Fibroblast of skin of scalp (primary cell): ENCODE measurements at places on chromosomes 6 and 20.

DNA sequence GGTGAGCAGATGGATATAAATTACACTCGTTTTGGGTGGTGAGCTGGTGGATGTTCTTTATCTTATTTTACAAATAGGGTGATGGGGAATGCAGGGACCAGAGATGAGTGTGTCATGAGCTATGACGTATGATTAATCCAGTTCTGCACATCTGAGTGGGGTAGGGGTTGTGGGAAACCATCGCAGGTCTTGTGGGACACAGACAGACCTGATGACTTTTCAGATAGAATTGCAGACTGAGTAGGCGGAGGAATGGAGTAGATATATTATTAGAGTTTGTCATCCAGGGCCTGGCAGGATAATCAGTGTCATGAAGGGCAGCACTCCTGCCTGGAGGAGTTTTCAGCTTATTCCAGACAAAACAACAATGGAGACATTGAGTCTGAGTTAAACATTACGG lies 12.9 kb upstream of the DSP start:
- DNase-seq = peak; percentile 88

GRCh38 chr6:39490108-39490507 lies 167.6 kb upstream of the KCNK16 start:
- DNase-seq = no peak

DNA sequence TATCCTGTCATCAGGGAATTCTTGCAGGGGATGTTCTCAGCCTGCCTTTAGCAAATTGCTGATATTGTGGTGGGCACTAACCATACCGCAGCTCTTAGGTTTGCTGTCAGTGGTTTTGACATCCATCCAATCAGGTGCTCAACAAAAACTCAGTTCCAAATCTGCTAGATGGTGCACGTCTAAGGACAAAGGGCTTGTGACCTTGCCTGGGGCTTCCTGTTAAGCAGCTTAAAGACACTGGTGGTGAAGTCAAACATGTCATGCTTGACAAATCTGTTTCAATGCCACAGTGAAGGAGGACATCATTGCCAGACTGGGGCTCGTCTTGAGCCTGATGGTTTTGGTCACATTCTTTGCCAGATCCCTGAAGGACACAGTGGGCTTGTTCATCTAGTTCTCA lies 179.8 kb upstream of the NOX3 start:
- no peak for DNase-seq

GRCh38 chr6:87174078-87174579 lies 18.8 kb downstream of the ZNF292 start:
- no peak for DNase-seq

- DNase-seq = peak; percentile 73
Observed at GRCh38 chr6:71733970-71734899, 152.1 kb upstream of the RIMS1 start.

GRCh38 chr6:165967810-165968407 lies 199.7 kb downstream of the TBXT start:
- DNase-seq = no peak

DNA sequence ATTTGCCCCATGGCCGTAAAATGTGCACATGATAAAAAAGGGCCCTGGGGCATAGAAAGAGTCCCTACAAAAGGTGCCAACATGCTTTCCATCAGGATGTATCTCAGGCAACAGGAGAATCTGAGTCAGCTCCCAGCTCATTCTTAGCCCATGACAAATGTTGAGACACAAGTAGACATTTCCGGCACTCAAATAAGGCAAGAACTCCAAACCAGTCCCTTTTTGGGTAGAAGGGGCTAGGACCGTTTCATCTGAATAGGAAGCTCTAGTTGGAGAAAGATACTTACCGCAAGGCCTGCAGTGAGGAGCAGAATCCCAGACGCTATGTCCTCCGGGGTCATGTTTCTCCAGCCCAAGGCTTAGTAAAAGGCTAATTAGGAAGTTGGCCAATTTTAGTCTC lies 261.0 kb upstream of the RIN2 start:
- peak; percentile 81 for DNase-seq

DNA sequence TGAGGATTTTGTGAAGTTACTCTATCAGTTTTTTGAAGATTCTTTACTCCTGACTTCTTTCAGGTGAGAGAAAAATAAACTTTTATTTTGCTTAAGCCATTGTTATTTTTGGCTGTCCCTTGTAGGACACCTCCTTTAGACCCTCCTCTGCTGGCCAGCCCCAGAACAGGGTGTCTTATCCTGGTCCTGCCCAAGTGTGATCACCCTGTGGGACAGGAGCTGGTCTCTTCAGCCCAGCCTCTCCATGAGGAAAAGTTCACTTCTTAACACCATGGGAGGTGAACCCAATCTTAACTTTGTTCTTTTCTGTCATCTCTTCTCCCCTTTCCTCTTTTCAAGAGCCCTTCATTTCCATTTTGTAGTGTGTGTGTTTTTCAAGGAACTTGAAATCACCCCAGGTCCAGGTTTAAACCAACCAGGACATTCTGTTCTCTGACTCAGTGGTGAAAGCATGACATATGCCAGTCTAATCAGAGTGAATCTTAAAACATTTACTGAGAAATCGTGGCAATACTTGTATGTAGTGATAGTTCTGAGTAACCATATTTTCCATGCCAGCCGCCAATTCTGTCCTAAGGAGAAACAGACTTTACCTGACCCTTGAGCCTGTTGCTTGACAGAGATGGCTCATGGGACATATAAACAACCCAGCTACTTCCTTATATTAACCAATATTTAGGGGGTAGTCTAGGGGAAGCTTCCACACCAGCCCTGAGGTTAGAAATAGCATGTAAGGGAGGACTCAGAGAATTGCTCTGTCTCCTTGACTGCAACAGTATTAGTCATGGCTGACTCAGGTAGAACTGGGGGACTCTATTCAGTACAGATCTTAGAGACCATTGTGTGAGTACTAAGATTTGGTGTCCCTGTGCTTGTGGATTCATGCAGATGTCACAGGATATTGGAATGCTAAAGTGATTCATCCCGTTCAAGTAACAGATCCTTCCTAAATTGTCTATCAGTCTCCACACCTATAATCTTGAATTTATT lies 48.8 kb downstream of the FLRT3 start:
- peak; percentile 8 for DNase-seq

GRCh38 chr6:158040051-158040803 lies 58.6 kb downstream of the SYNJ2 start:
- DNase-seq = peak; percentile 96

GRCh38 chr6:16909658-16910360 lies 148.5 kb upstream of the ATXN1 start:
- peak; percentile 82 for DNase-seq

DNA sequence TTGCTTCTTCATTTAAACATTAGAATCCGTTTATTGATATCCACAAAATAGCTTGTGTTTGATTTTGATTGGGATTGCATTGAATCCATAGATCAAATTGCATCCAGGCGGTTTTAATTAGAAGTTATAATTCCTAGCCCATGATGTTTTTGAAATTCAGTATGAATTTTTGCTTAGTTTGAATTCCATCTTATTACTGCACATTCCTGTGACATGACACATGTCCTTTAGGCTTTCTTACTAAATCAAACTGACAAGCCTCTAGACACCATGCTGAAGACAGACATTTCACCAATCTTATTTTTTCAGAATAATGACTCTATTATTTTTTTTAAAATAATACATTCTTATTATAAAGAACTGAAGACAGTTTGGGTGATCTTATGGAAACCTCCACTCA lies 21.4 kb upstream of the PI16 start:
- peak; percentile 90 for DNase-seq

DNA sequence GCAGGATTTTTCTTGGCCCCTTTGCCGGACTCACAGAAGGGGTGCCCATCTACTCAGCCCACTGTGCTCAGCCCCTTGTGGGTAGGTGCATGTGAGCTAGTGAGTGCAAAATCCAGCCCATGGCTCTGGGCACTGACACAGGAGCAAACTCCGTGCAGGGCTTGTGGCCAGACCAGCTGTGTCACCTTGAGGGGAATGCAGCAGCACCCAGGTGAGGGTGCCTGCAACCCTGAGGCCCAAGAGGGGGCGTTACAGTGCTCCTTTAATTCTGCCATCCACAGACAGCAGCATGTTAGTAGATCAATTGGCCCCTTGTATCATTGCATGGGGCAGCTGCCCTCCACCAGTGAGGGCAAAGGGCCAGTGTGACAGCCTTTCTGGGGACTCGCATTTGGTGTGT lies 12.9 kb upstream of the IYD start:
- no peak for DNase-seq

DNA sequence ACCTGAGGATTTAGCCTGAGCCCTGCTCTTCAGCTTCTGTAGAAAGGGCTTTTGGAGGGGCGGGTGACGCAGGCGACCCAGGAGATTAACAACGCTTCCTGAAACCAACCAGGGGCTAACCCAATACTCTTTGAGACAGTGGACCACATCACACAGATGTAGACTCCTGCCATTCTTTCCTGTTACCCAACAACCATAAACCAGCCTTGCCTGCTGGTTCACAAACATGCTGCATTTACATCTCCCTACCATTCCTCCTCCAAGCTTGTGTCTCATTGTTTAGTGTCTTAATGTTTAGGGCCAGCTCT lies 28.3 kb downstream of the PPP1R16B start:
- DNase-seq = no peak

- DNase-seq = peak; percentile 91
Observed at GRCh38 chr20:37526238-37526838, 1.3 kb downstream of the BLCAP start.

DNA sequence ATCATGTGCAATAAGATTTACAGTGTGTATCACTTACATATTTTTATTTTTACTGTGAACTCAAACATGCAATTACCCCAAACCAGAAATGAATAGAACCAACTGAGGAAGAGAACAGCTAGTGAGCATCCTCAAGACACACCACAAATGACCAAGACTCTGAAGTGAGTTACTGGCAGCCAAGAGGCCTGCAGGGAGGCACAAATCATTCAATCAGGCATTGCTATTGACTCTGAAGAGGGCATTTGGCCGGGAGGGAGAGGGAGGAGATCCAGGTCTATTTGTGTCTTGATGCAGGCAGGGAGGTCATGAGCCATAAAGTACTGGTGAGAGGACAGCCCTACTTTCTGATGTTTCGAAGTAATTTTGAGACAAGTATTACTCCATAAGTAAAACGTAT lies 257.7 kb downstream of the BCKDHB start:
- no peak for DNase-seq

DNA sequence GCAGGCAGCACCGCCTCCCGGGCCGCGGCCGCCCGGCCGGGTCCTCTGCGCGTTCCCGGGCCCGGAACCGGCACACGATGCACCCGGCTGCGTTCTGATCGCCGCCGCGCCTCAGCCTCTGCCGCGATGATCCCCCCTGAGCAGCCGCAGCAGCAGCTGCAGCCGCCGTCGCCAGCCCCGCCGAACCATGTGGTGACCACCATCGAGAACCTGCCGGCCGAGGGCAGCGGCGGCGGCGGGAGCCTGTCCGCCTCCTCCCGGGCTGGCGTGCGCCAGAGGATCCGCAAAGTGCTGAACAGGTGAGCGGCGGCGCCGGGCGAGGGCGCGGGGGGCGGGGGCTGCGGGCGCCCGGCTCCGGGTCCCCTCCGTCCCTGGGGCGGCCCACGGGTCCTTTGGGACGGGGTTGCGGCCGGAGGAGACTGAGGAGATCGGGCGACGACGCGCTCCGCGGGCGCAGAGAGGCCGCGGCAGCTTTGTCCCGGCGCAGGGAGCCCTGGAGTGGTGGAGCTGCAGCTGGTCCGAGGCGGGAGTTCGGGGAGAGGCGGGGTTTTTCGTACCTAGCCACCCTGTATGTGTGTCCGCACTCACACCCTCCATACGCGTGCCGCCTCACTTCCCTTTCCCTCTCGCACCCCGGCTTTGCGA lies 659 bp downstream of the SLC35F1 start:
- no peak for DNase-seq

GRCh38 chr6:167764713-167765479 lies 61.8 kb upstream of the AFDN start:
- no peak for DNase-seq

GRCh38 chr6:133243723-133244305 lies 2.7 kb downstream of the EYA4 start:
- DNase-seq = no peak

- no peak for DNase-seq
Observed at GRCh38 chr6:20221421-20221820, 9.2 kb upstream of the MBOAT1 start.

DNA sequence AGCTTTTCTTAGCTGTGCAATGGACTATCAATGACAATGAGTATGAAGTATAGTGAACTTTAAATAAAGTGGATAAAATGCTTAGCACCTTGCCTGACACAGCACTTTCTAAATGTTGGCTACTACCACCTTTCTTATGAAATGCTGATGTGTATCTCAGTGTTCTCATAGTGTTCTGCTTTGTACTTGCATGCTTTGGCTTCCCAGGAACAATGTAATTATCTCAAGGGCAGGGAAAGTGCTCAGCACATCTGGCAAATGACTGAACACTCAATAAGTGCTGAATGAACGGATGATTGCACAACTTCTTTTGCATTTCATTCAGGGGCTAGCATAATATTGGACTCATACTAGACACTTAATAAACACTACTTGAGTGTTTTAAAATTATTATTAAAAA lies 28.2 kb upstream of the NOX3 start:
- DNase-seq = no peak

DNA sequence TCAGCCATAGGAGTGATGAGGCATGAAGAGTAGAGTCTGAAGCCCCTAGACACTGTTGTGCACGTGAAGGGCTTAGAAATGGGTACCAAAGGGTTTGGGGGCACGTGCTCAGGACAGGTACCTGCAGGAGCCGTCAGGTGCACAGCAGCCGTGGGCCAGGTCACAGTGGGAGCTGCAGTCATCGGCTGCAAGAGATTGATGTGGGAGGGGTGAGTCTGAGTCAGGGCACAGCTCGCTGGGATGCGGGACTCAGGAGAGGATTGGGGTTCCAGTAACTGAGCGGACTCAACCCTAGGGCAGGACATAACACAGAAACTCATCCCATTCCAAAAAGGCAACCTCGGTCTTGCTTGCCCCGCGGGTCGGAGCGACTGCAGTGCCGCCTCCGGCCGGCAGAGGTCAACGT lies 1.1 kb downstream of the DLK2 start:
- DNase-seq = no peak

DNA sequence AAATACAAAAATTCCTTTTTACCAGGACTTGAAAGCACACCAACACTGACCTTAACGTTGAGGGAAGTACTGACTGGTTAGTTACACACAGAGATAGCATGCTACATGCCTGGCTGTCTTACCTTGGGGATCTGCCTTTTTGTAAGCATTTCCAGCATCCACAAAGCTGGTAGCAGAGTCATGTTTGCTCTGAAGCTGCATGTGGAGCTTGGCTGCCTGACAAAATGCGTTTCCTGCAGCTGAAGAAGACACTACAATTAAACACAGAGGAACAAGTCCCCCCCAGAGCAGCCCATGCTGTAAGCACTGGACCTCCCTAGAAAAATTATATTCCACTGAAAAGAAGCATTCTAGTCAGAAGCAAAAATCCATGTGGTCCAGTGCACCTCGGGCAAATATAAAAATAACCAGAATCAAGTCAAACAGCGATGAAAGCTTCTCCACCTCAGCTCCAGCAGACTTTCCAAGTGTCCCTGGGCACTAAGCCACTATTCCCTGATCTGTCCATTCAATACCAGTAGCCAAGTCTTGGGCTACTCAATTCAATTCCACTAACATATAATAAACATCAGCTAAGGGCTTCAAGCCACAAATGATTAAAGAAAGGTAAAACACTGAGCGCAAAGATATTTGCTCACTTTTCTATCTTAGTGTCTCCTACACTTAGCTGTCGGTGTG lies 24.2 kb downstream of the NAPB start:
- DNase-seq = no peak

- peak; percentile 39 for DNase-seq
Observed at GRCh38 chr6:116847227-116847626, 18.3 kb upstream of the GPRC6A start.
